ENCODE measurements at places on chromosomes 11 and 22.
A peak's percentile ranks its signal among the peaks of the same experiment; 100 is the strongest.

DNA sequence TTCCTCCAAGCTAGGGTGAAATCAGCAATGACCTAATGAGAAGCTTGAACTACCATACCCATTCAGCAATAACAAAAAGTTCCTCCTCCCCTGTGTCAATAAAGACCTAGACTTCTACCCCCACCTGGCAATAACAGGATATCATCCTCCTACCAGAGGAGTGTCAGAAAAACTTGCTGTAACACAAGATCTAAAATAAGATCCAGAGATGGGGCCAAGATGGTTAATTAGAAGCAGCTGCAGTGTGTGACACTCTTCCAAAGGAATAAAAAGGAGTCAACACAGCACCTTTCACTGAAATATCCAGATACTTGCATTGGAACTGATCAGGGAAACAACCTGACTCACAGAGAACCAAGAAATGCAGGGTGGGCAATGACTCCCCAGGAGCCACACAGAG lies 84.4 kb upstream of the ARHGAP42 start:
- DNase-seq = no peak

DNA sequence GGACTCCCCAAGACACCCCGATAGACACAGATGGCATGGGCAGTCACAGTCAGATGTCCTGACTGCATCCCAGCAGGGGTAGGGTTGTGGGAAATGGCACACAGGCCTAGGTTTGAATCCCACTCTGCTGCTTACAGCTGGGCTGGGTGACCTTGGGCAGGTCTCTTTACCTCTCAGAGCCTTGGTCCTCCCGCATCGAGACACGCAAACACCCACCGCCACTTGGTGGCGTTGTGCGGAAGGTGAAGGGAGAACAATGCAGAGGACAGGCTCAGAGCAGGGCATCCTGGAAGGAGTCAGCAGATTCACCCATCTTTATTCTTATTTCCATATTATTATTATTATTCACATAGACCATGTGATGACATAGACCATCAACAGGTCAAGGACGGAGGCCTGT lies 140.5 kb downstream of the MIAT start:
- DNase-seq = peak; percentile 9

- no peak for DNase-seq
Observed at GRCh38 chr22:48268771-48269552, 1506.5 kb downstream of the TBC1D22A start.

GRCh38 chr22:44099696-44100095 lies 75.6 kb downstream of the PARVB start:
- DNase-seq = no peak

DNA sequence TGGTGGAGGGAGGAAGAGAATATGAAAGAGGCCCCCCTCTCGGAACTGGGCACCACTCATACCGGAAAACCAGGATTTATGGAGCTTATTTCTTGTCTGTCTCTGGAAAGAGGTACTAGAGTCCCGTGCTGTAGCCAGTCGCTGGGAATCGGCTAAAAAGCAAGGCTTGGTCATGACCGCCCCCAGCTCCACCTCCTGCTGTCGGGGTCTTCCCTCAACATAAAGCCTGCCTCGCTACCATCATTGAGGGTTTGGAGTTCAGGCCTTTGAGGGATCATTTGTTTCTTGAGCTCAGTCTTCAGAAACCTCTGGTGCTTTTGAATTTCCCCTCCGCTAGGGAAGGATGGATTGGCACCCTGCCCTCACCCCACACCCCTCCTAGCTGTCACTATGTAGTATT lies 97.1 kb downstream of the TSPAN18 start:
- DNase-seq = no peak

DNA sequence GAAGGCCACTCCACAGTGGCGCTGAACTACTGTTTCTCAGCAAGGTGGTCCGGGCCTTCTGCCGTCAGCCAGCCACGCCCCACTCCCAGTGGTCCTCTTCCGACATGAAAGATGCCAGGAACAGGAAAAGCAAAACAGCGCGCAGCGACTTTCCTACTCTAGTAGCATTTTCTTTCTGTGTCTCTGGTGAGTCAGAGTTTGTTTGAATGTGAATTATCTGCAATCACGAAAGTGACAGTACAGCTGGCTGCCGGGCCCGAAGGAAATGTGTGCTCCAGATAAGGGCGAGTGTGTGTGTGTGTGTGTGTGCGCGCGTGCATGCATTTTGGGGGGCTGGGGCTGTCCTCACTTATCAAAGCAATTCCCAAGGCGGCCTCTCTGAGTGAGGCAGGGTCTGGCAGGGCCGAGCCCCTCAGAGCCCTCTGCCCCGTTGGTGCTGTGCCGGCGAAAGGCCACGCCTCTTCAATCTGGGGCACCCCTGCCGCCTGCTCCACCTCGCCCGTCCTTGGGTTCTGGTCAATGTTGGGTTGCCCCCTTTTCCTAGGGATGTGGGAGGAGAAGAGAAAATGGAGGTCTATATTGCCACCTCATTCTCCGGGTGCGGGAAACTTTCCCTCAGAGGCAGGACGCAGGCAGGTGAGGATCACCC lies 288.5 kb downstream of the KIRREL3 start:
- DNase-seq = no peak

DNA sequence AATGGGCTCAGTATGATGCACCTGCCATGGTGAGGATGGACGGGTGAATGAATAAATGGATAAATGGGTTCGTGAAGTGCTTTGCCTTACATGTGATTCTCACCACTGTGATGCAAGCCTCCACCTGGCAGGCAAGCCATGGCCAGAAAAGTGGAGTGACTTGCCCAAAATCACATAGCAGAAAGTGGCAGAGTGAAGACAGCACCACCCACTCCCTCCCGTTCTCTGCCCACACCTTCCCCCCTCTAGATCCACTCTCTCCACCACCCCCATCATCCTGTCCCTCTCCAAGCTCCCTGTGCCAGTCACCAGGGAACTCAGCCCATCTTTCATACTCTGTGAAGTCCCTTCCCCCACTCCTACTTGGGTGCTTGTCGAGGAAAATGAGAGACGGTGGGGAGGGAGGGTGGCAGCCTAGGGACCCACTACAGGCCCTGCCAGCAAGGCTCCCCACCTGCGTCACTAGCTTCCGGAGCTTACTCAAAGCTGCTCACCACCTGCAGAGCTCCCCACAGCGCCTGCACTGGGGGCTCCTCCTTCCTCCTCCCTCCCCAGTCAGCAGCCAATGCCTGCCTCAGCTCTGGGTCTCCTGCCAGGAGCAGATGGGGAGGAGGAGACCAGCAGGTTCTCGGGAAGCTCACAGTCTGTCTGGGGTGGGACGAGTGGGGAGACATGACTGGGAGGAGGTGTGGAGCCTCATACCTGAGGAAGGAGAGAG lies 82.3 kb downstream of the PDE2A start:
- peak; percentile 69 for DNase-seq

GRCh38 chr11:119567688-119568582 lies 145.0 kb upstream of the THY1 start:
- no peak for DNase-seq

GRCh38 chr22:35684270-35684700 lies 33.4 kb upstream of the APOL5 start:
- DNase-seq = no peak

DNA sequence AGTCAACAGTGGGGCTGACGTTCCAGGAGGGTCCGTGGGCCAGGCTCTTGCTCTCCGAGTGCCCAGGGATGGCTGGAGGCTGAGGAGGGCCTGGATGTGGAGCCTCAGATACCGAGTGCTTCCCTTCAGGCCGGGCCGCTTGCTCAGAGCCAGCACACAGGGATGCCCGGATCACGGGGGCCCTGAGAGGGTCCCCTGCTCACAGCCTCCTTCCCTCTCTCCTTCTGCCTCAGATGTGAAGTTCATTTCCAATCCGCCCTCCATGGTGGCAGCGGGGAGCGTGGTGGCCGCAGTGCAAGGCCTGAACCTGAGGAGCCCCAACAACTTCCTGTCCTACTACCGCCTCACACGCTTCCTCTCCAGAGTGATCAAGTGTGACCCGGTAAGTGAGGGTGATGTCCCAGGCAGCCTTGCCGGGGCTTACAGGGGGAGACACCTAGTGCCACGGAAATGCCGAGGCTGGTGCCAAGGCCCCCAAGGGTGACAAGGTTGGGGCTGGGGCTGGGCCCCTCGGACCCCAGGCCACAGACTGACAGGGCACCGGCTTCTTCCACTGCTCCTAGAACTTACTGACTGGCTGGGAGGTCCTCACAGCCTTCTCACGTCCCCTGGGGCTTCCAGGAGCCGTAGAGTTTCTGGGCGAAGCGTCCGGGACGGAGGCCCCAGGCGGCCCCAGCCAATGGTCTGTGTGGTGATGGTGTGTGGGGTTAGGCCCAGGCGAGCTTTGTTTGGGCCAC lies 7.0 kb downstream of the CCND1 start:
- DNase-seq = no peak

DNA sequence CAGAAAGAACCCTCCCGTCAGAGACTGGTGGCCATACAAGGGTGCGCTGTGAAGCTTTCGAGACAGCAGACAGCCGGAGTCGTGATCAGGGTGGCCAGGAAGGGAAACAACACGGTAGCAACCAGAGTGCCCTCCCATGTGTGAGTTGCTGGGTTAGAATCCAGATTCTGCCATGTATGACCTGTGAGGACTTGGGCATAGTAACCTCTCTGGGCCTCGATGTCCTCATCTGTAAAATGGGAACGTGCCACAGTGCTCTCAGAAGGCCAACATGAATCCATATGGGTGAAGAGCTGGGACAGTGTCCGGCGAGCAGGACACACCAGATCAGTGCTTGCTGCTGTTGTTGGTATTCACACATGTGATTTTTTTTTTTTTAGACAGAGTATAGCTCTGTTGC lies 7.6 kb upstream of the FGF3 start:
- no peak for DNase-seq
